ENCODE measurements at places on chromosomes 11 and 22. TPM values are rescaled to one million over a fixed set of nuclear protein-coding genes. Genes with fewer than 3 reads are reported as not detected.

DNA sequence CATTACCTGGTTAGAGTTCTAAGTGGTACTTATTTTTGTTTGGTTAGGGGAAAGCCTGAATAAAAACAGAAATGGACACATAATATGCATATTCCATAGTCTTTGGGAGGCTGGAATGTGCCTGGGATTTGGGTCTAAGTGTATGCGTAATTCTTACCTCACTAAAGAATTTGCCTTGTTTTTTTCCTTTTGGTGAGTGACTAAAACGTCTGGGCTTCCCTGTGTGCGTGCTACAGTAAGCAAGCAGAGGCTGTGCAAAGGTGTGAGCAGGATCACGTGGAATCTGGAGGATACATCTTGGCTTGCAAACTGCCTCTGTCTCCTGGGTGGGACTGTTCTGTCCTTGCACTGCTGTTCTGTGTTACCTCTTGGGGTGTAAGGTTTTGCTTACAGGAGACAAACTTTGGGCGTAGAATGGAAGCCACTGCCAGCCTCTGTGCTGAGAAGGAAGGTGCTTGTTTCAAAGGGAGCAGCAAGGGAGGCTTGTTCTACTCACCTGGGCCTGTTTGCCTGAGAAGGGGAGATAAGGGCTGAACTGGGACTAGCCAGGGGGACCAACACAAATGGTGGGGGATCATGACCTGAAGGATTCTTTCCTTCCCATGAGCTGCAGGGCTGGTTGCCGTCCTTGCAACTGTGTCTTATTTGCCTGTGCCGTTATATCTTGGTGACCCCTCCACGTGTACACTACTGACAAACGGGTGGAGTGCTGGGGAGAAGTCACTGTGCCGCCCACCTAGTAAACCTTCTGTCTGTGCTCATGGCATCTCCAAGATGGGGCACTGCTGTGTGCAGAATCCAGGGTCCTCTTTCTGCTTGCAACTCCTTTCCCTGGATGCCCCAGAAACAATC is 4.5 kb downstream of the NEAT1 start:
- peaks cover 42% of the 10 kb centered on the region for H3K4me1 ChIP-seq
- no peak for DNase-seq
- peaks cover 28% of the 10 kb centered on the region for H3K36me3 ChIP-seq

DNA sequence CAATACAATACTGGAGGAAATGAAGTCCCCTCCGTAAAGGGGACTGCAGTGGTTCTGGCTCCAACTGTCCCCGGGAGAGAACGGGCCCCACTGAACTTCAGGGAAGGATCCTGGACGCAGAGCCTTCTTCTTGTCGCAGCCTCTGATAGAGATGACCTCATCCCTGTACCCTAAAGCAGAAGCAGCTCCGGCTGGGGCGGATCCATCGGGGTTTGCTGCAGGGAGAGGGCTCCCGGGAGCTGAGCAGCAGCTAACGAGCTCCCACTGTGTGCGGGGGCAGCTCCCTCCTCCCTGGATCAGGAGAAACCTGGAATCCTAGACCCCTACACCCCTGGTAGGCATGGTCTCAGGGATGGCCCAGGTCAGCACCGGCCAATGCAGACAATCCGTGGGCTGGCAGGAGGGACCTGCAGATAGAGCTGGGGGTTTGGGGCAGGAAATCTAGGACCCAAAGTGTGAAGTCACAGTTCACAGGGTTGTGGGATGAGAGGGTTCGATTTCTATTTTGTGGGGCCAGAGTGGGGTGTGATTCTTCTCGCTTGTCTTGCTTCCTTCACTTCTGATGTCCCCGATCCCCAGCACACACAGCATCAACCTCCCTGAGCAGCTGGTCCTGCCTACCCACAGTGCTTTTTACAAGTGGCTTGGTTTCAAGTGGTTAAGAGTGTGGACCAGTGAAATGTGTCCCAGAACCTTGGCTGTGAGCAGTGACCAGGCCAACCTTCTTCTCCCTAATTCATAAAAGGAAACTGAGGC is 12.9 kb downstream of the KIAA0930 start:
- peaks cover 42% of the 10 kb centered on the region for H3K4me1 ChIP-seq
- H3K27me3 ChIP-seq: no peaks in the 10 kb centered on the region
- DNase-seq: no peak
- no peak overlapping the region for H3K4me3 ChIP-seq
- H3K36me3 ChIP-seq: peaks cover 17% of the 10 kb centered on the region
- H3K27ac ChIP-seq: no peak overlapping the region

DNA sequence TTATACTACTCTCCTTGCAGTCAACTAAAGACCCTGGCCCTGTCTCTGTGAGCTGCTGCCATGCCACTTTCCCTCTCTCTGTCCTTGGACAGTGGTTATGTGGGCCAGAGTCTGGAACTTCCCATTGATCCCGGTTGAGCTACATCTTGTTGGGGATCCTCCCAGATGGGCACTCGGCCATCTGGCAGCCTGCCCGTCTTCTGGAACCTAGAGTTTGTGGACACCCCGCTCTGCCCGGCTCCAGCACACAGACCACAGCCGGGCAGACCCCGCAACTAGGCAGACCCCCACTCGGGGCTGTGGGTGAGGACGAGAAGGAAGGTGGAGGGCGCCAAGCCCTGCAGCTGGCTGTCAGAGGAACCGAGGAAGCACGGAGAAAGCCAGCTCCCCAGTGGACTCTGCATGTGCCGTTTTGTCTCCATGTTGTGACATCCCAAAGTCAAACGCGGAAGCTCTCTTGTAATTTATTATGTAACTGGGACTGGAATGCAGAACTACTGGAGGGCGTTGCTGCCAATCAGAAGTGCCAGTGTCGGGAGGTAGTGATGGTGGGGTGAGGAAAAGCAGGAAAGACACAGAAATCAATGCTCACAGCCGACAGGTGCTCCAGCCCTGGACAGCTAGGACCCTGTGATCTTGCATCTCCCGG is 207.7 kb downstream of the CEP164 start:
- H3K27me3 ChIP-seq: peaks cover 11% of the 10 kb centered on the region
- no peak for DNase-seq
- H3K27ac ChIP-seq: no peak overlapping the region
- H3K36me3 ChIP-seq: no peaks in the 10 kb centered on the region
- H3K4me3 ChIP-seq: no peak overlapping the region

DNA sequence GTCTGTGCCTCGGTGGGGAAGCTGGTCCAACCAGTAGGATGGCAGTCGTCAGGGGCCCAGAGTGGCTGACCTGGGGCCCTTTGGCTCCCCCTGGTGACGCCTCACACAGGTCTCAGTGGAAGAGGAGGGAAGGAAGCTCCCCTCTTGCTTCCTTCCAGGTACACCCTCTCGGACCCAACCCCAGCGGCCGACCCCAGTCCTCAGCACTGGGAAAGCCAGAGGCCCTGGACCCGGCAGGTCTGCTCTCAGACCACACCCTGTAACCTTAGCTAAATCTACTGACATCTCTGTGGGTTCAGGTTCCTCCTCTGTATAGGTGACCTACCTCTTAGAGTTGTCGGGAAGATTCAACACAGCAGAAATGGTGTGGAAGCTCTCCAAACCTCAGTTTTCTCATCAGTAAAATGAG is 3.4 kb upstream of the SCUBE1 start:
- DNase-seq: no peak
- H3K4me1 ChIP-seq: no peaks in the 10 kb centered on the region
- H3K4me3 ChIP-seq: no peak overlapping the region
- H3K27ac ChIP-seq: no peak overlapping the region
- no peaks in the 10 kb centered on the region for H3K36me3 ChIP-seq

GRCh38 chr11:3166268-3167142 is 1.4 kb upstream of the OSBPL5 start:
- H3K4me1 ChIP-seq: peaks cover 25% of the 10 kb centered on the region
- no peak for DNase-seq
- H3K4me3 ChIP-seq: no peak overlapping the region
- H3K27ac ChIP-seq: no peak overlapping the region

The YDJC gene
- polyA plus RNA-seq: 18.2 TPM

Measured in keratinocyte (primary cell).